ENCODE measurements at places on chromosomes 2 and 18.

- peak; percentile 80 for DNase-seq
Observed at GRCh38 chr18:49858309-49859020, 45.1 kb upstream of the ACAA2 start.

DNA sequence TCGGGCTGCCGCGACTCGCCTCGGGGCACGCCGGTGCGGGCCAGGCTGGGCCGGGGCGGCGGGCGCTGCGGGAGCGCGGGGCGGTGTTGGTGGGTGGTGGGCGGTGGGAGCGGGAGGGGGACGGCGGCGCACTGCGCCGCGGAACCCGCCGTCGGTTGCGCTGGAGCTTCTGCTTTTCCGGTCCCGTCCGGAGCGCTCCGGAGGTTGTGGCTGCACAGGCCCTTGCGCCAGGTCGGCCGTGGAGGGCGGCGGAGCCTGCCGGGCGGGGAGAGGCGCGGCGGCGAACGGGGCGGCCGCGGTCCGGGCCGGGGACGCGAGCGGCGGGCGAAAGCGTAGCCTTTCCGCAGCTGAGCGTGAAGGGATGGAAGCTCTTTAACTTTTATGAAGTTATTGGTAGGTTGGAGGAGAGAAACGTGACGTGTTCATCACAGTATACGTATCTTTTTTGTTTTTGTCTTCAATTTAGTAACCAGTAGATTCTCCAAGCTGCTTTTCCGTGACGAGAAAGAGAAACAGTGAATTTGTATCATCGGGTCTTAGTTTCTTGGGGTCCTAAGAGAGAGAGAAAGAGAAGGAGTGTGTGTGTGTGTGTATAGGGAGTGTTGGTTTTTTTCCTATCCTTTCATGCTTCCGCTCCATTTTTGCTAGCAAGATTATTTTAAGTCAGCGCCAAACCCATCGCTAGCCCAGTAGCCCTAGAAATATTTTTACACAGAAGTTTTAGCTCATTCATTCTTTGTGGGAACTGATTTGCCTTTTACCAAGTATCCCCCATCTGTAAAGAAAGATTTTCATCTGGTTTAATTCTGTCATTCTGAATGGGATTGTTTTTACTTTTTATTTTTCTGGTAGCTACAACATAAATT is 535 bp downstream of the ATG4B start:
- DNase-seq, result peak; percentile 21

- peak; percentile 93 for DNase-seq
Observed at GRCh38 chr2:95728878-95729596, 137.2 kb downstream of the TRIM43 start.

- DNase-seq, result no peak
Observed at GRCh38 chr2:95234816-95235215, 27.5 kb downstream of the ZNF892 start.

GRCh38 chr2:133169274-133169912 is 398.9 kb downstream of the NCKAP5 start:
- no peak for DNase-seq

DNA sequence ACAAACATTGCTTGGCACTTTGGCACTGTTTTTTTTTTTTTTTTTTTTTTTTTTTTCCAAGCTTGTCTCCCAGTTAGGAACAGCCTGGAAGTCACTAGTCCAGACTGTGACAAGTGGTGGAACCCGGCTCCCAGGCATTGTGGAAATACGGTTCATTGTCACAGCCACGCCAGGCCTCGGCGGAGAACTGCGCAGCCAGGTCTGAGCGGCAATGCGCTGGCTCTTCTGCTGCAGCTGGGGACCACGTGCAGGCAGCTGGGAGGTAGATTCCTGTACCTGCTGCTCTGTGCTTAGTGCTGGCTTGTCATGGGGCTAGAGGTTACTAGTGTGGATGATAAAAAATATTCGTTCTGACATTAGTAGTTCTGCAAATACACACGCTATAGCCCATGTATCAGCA is 5.0 kb downstream of the NTSR2 start:
- DNase-seq, result no peak

DNA sequence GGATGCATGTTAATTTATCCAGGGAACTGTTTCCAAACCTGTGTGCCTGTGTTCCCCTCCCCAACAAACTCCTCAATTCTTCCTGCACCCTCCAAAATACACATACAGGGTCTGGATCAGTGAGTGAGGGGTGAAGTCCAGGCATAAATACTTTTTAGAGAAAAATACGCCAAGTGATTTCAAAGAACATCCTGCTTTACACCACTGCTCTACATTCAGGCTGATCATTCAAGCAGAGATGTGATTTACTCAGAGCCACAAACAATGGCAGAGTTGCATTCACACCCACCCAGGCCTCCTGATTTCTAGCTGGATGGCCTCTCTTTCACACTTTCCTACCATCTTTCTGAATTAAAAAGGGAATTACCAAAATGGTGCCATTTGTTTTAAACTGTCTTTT is 289.5 kb upstream of the SLC14A2 start:
- DNase-seq, result no peak

GRCh38 chr2:181140928-181141327 is 160.5 kb downstream of the UBE2E3 start:
- DNase-seq, result no peak

DNA sequence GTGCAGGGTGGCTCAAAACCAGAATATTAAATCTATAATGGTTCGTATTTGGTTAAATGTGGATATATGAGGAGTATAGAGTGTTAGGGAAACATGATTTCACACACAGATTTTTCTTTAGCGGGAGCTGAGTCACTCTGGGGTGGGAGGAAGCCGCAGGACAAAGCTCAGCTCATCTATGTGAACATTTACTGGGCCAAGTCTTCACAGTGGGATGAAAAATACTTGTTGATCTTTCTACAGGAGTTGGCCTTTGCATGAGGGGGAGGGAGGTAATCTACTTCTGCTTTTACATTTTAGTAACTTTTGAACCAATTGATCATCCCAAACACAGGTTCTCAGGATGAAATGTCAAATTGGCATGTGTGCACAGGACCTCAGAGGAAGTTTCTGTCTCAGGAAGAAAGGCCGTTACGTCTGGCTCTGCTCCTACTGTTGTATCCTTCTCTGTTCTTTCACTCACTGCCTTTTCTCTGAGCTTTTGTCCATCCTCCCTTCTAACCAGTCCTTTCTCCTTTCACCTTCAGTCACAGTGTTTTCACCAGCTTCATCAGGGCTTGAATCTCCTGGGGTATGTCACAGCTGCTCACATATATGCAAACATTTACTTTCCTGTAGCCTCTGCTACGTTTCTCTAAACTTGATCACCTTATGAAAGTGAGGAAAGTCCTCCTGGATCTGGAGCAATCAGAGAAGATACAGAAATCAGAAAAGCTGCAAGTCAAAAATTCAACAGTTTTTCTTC is 943.3 kb upstream of the FANCL start:
- no peak for DNase-seq

DNA sequence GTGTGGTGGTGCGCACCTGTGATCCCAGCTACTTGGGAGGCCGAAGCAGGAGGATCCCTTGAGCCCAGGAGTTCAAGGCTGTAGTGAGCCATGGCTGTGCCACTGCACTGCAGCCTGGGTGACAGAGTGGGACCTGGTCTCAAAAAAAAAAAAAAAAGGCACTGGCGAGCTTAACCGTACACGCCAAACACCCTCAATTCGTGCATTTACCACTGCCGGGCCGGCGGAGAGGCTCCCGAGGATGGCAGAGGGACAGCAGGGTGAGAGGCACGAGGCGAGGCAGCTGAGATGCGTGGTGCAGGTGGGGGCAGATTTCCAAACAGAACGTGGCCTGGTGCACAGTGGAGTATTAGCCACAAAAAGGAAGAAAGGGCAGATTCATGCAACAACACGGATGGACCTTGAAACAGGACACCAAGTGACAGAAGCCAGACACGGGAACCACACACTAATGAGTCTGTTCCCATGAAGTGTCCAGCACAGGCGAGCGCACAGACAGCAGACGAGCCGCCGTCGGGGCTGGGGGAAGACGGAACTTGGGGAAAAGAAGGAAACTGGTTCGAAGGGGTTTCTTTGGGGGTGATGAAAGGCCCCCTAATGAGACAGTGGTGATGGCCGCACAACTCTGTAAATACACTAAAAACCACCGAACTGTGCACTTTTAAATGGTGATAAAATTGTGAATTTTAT is 27.4 kb downstream of the SLC66A2 start:
- peak; percentile 6 for DNase-seq

DNA sequence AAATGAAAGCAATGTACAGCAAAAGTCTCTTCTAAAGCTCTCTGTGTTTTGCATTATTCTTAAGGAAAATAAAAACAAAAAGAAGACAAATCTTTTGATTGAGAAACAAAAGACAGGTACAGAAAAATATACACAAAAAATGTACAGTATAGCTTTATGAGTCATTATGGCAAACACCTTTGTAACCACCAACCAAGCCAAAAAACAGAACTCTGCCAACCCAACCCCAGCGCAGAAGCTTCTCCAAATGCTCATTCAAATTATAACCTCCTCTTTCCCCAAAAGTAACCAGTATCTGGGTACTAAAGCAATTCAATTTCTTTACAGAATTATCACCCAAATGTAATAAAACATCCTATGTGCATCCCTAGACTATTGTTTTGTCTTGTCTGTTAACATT is 255.9 kb upstream of the STON1 start:
- no peak for DNase-seq

Measured in lung (tissue), 17 donors.